ENCODE measurements at places on chromosomes 7 and 10. TPM values are rescaled to one million over a fixed set of nuclear protein-coding genes. Genes with fewer than 3 reads are reported as not detected.
A peak's percentile ranks its signal among the peaks of the same experiment; 100 is the strongest.

DNA sequence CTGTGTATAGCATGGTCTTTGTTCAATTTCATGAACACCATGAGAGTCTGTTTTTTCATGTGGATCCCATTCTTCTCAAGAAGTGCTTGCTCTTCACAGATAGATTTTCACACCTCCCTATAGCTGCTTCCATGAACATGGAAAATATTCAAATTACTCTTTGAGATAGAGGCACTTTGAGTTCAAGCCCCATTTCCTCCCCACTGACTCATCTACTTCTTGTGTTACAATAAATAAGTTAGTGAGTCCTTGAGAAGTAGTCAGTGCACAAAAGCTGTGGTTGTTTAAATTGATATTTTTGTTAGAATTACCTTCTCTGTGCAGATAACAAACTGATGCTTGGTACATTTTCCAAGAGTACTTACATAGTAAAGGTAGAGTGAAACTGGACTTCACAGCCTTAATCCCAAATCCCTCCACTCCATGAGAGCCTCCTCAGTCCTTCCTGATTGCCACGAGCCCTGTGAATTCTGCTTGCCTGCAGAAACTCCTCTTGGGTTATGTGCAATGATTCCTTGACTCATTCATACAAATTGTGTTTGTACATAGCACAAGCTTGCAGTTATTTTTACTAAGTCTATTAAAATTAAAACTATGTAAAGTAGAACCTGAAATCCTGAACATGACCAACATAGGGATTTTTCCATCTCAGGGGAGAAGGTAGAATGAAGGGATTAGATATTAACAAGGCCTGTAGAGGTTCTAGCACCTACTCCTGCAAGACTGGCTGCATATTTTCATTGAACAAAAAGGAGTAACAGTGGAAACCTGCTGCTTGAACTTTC lies 496.2 kb downstream of the TNS3 start:
- no peak for DNase-seq
- H3K4me1 ChIP-seq: no peaks in the 10 kb centered on the region
- H3K4me3 ChIP-seq: no peak overlapping the region
- no peaks in the 10 kb centered on the region for H3K27me3 ChIP-seq
- H3K27ac ChIP-seq: no peak overlapping the region

DNA sequence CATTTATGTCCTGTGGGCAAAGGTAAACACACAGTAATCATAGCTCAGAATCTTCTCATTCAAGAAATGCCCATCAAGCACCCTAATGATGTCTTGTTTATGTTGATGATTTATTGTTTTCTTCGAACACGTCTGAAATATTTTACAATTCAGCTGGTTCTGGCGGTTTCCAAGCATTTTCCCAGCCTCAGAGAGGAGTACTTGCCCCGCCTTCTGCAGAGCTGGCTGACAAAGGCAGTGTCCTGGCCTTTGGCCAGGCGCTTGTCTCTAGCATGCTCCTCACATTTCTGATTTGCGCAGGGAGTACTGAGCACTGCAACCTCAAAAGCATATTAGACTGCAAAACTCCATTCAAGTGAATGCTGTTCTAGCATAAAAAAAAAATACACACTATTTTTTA lies 314.2 kb upstream of the GNAI1 start:
- no peaks in the 10 kb centered on the region for H3K4me1 ChIP-seq
- H3K27me3 ChIP-seq: no peaks in the 10 kb centered on the region
- H3K4me3 ChIP-seq: no peak overlapping the region
- no peaks in the 10 kb centered on the region for H3K36me3 ChIP-seq

DNA sequence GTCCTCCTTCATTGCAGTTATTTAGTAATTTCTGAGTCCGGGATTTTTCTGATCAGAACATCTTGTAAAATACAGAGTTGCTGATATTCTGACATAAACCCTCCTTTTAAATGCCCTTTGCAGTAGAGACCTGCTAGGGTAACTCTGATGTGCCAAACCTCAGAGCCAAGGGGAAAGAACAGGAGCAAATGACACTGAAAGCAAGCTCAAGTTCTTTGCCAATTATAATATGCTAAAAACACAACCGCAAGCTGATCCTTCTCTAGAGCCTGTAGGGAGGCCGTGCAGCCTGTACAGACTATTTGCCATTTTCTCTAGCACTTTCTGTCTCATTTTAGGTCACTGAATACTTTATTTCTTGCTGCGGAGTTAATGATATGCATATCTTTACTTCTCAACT lies 240.4 kb downstream of the CAMK1D start:
- DNase-seq: no peak
- no peaks in the 10 kb centered on the region for H3K27me3 ChIP-seq
- no peaks in the 10 kb centered on the region for H3K36me3 ChIP-seq
- no peak overlapping the region for H3K4me3 ChIP-seq
- H3K4me1 ChIP-seq: no peaks in the 10 kb centered on the region
- no peak overlapping the region for H3K27ac ChIP-seq

DNA sequence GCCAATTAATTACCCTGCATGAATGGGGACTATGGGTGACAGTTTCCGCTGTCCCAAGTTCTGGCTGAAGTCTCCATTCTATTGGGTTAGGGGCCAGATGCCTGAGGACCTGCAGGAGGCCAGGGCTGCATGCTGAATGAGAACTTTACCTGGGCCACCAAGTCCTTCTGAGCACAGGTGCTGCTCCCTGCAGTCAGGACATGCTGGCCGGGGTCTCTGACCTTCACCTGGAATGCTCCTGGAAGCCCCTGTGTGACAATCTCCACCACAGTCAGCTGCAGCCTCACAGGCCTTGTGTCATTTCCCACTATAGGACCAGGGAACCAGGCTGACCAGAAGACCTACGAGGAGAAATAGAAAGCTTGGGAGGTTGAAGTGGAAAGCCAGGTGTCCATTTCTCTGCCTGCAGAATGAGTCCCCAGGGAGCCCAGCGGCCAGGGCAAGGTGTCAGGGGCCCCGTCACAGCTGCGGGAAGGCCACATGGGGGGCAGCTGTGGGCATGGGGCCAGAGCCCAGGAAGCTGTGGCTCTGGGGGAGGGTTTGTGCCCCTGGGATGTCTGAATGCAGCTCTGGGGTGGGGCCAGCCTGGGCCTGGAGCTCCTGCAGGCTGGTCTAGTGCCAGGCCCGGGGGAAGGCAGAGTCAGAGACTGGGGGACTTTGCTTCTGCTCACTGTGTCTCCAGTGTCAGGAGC lies 5.6 kb upstream of the GIMAP8 start:
- no peaks in the 10 kb centered on the region for H3K36me3 ChIP-seq
- DNase-seq: no peak
- no peaks in the 10 kb centered on the region for H3K27me3 ChIP-seq

DNA sequence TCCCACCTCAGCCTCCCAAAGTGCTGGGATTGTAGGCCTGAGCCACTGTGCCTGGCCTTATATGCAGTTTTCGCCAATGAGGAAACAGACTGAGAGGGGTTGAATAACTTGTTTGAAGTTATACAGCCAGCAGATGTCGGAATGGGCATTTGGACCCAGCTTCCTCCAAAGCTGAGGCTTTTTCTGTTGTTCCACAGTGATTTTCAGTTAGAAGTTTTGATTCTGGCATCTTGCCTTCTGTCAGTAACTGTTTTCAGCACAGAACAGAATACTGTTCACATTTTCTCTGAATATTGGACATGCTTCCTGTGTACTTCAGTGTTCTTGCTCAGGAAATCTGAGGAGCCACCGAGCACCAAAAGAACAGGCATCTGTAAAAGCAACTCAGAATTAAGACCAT lies 287.2 kb downstream of the CAMK1D start:
- no peaks in the 10 kb centered on the region for H3K27me3 ChIP-seq
- H3K27ac ChIP-seq: no peak overlapping the region
- H3K4me3 ChIP-seq: no peak overlapping the region
- no peaks in the 10 kb centered on the region for H3K36me3 ChIP-seq
- no peak for DNase-seq

DNA sequence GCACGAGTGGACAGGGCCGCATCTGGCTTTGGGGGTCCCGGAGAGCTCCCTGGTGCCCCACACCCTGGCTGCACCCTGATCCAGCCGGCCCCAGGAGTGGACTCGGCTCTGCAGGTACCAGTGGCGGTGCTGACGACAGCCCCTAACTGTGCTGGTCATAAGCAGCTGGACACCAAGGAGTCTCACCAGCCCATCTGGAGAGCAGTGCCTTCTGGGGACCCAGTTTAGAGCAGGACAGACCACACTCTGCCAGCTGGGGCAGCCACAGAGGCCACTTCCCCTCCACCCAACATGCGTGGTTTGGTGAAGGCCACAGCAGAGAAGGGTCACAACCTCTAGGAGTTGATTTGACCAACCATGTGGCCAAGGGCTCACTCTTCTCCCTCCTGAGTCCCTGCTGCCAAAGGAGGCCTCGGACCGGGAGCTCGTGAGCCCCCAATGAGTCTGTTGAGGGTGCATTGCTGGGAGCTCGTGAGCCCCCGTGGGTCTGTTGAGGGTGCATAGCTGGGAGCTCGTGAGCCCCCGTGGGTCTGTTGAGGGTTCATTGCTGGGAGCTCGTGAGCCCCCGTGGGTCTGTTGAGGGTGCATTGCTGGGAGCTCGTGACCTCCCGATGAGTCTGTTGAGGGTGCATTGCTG lies 16.0 kb upstream of the INPP5A start:
- no peaks in the 10 kb centered on the region for H3K36me3 ChIP-seq
- H3K27ac ChIP-seq: peak overlapping the region; percentile 97
- no peak overlapping the region for H3K4me3 ChIP-seq
- H3K4me1 ChIP-seq: peaks cover 44% of the 10 kb centered on the region

GRCh38 chr10:88232029-88232895 lies 350.9 kb downstream of the RNLS start:
- no peak overlapping the region for H3K27ac ChIP-seq
- no peaks in the 10 kb centered on the region for H3K4me1 ChIP-seq
- no peak for DNase-seq
- no peak overlapping the region for H3K4me3 ChIP-seq
- no peaks in the 10 kb centered on the region for H3K36me3 ChIP-seq

- H3K27me3 ChIP-seq: no peaks in the 10 kb centered on the region
- H3K4me1 ChIP-seq: no peaks in the 10 kb centered on the region
- no peak for DNase-seq
- H3K27ac ChIP-seq: no peak overlapping the region
- H3K4me3 ChIP-seq: no peak overlapping the region
- no peaks in the 10 kb centered on the region for H3K36me3 ChIP-seq
These were observed 310.6 kb upstream of the MGMT start for GRCh38 chr10:129156406-129156805.

DNA sequence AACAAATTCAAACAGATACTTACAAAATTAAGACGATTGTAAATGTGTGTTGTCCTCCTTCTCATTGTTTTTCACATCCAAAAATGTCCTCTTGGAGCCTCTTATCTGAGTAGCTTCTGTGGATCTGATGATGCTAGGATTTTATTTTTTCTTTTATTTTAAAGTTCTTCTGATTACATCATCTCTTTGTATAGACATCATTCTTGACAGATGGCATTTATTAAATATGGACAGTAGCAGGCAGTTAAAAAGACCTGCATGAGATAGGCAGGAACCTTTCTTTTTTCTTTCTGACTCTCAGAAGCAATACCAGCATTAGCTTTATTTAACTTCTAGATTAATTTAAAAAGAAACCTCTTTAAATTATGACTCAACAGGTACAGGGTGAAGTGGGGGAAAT lies at the start of gene RPA3:
RPA3 (minus strand) TSS at position 116 of the 400 bp plus-strand sequence. CDS start 78,189 bp downstream, outside the sequence.
- DNase-seq: no peak
- no peaks in the 10 kb centered on the region for H3K27me3 ChIP-seq
- H3K27ac ChIP-seq: no peak within 1 kb of the TSS
- no peak within 1 kb of the TSS for H3K4me3 ChIP-seq

DNA sequence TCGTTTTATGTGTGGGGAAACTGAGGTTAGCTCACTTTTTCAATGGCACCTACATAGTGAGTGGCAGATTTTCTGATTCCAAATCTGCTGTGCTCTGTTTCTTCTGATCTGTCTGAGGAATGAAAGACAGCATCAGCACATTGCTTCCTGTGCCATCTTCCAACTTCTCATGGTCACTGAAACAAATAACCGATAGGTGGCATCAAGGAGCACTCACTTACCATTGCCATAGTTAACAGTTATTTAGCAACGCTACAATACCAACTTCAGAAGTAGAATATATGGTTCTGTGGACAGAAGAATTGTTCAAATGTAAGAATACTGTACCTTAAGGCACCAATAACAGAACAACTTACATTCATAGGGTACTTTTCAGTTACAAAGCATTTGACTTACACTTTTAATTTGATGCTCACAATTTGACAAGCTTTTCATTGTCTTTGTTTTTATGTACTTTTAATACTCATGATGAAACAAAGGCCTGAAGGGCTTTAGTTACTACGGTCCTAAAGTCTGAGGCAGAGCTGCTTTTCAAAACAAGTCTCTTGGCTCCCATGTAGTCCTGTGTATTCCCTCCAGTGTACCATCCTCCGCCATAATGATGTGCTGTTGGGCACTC lies 228.9 kb upstream of the TCF7L2 start:
- H3K27ac ChIP-seq: no peak overlapping the region
- H3K4me3 ChIP-seq: no peak overlapping the region
- H3K4me1 ChIP-seq: no peaks in the 10 kb centered on the region
- no peaks in the 10 kb centered on the region for H3K36me3 ChIP-seq
- DNase-seq: no peak

GRCh38 chr10:132574288-132574687 lies 36.7 kb downstream of the INPP5A start:
- no peaks in the 10 kb centered on the region for H3K36me3 ChIP-seq
- no peak for DNase-seq
- H3K4me3 ChIP-seq: no peak overlapping the region
- H3K27me3 ChIP-seq: no peaks in the 10 kb centered on the region

- no peaks in the 10 kb centered on the region for H3K36me3 ChIP-seq
- H3K4me1 ChIP-seq: no peaks in the 10 kb centered on the region
- H3K27ac ChIP-seq: no peak overlapping the region
- no peaks in the 10 kb centered on the region for H3K27me3 ChIP-seq
These were observed 118.8 kb upstream of the UNC5B start for GRCh38 chr10:71093531-71093930.

- H3K27ac ChIP-seq: no peak overlapping the region
- no peaks in the 10 kb centered on the region for H3K4me1 ChIP-seq
- no peak overlapping the region for H3K4me3 ChIP-seq
- DNase-seq: no peak
- H3K27me3 ChIP-seq: no peaks in the 10 kb centered on the region
- H3K36me3 ChIP-seq: no peaks in the 10 kb centered on the region
These were observed 236.9 kb downstream of the KLF6 start for GRCh38 chr10:3548076-3548475.

DNA sequence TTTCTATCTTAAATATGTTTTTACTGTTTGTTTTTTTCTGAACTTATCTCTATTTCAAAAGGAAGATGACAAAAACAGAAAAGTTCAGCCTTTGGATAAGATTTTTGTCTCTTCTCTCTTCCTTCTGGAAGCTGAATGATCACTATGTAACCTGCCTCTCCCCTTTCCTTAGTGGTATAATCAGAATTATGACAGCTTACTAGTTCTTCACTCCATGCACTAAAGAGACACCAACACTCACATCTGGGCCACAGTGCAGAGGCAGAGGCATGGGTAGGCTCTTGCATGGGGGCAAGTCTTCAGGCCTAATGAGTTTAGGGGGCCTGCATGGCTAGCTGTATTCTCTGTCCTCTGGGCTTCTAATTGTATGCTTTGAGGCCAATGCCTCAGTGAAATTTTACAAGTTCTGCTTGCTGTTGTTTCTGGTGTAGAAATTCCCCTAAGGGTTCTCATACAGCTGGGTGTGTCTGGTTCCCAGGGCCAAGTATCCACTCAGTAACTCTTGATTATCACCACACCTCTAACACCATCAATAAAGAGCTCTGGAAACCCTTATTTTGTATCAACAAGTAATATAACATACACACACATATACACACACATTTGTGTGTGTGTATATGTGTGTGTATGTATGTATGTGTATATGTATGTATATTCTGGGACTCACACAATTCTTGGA lies 96.8 kb upstream of the POM121L12 start:
- H3K4me1 ChIP-seq: no peaks in the 10 kb centered on the region
- no peak overlapping the region for H3K4me3 ChIP-seq
- no peak for DNase-seq

The GSTO2 gene
- polyA plus RNA-seq: 35.7 TPM

The CPEB3 gene
- 4.6 TPM for polyA plus RNA-seq

The SUN1 gene
- 128 TPM for polyA plus RNA-seq

The KCNK18 gene
- polyA plus RNA-seq: not detected
